NCI-H1092 (cell line): ENCODE measurements at places on chromosomes 5 and 9.

DNA sequence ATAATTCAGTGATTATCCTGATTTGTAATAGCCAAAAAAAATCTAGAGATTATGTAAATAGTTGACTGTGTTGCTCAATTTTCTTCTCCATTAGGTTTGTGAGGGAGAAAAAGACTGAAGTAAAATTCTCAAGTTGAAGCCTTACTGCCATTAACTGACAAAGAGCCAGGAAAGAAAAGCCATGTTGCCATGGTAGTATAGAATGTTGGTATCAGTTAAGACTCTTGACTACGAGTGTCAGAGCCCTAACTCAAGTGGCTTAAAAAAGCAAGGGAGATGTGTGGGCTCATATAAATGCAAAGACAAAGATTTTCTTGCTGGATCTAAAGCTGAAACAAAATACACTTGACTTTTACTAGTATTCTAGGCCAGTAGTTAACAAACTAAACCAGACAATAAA is 571.7 kb downstream of the KCTD16 start:
- no peak for DNase-seq

GRCh38 chr9:126109575-126109974 is 217.1 kb upstream of the MVB12B start:
- DNase-seq: no peak

- DNase-seq: no peak
These were observed 327.8 kb downstream of the TMEM167A start for GRCh38 chr5:82749461-82749820.

- DNase-seq: no peak
These were observed 576.9 kb upstream of the SGCD start for GRCh38 chr5:155750101-155750500.
